ENCODE measurements at places on chromosomes 12 and 14. TPM values are rescaled to one million over a fixed set of nuclear protein-coding genes. Genes with fewer than 3 reads are reported as not detected.

The RASSF9 gene
- 5.4 TPM for total RNA-seq

DNA sequence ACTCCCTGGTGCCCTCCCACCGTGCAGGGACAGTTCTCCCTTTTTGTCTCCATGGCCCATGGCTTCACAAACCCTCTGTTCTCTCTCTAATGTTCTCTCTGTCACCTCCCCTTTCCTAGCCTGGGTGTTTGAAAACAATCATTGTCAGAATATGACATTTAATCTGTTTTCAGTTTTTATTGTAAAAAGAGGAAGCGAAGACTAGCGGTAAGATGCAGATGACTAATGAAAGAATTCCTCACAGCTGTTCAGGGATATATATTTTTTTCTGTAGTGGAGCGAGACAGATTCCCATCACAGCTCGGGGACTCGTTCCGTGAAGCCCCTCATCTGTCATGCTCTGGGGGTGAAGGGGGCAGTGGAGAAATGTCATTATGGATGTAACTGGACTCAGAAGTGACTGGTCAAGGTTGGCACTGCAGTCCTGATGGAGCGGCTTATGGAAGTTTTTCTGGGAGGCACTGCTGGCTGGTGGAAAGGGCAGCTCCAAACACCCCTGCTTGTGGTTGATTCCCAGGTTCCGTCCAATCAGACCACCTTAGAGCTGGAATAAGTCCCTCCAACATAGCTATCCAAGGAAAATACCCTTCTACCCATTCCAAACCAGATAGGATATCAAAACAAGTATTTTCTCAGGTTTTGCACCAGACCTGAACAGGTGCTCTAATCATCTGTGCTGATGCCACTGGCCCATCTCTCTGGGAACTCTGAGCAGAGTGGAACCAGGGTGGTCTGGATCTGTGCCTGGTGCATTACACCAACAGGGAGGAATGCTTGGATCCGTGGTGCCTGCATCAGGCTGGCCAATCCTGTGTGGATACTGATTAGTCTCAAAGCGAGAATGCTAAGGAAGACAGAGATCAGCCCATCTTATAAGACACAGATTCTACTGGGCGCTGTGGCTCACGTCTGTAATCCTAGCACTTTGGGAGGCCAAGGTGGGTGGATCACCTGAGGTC is 84.7 kb downstream of the GPATCH2L start:
- no peak for DNase-seq

DNA sequence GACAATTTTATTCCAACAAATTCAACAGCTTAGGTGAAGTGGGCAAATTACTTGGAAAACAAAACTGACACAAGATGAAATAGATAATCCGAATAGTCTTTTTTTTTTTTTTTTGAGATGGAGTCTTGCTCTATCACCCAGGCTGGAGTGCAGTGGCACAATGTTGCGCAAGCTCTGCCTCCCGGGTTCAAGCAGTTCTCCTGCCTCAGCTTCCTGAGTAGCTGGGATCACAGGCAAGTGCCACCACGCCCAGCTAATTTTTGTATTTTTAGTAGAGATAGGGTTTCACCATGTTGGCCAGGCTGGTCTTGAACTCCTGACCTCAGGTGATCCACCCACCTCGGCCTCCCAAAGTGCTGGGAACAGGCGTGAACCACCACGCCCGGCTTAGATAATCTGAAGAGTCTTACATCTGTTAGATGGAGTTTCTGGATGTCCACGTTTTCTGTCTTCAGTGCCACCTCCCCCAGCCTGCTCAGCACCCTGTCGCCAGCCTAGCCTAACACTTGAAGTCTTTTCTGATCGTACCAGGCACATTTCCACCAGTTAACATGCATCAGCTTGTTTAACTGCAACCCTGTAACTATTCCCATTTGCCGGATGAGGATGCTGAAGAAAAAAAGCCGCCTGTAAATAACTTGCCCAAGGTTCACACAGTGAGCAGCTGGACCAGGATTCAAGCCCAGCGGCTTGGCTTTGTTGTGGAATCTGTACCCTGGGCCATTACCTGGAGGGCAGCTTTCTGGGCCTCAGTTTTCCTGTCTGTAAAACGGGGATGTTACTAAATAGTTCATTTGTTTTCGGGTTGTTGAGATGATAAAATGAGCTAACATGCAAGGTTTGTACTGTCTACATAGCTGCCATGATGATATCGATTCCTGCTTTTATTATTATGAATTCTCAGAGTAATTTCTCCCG is 26.4 kb downstream of the FBRSL1 start:
- no peak for DNase-seq

The PTPRQ gene
- total RNA-seq: 0.24 TPM

The MSI1 gene
- total RNA-seq: 0.86 TPM

The HELB gene
- 1.5 TPM for total RNA-seq

DNA sequence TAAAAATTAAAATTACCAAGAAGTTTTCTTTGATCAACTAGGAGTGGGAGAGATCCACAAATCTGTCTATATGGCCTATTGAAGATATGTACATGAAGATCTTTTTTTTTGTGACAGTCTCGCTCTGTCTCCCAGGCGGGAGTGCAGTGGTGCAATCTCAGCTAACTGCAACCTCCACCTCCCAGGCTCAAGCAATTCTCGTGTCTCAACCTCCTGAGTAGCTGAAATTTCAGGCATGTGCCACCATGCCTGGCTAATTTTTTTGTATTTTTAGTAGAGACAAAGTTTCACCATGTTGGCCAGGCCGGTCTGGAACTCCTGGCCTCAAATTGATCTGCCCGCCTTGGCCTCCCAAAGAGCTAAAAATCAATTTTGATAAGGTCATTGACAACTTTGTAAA is 4.6 kb upstream of the NFATC4 start:
- DNase-seq: no peak

The SYNDIG1L gene
- not detected for total RNA-seq

GRCh38 chr12:125032466-125033152 is 32.6 kb upstream of the AACS start:
- no peak for DNase-seq

DNA sequence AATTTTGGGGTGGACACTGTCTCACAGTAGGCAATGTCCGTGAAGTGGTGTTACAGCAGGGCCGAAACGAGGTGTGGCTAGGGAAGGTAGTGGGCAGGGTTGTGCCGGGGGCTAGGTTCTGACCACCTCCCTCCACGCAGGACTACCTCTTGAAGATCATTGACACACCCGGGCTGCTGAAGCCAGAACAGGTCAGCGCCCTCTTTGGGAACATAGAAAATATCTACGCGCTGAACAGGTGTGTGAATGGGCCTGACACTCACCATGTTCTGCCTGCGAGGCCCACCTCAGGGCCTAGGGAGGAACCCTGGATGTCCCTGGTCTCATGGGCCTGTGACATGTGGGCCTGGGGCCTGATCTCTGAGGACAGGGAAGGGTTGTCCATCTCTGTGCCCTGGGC is 24.6 kb downstream of the PLEKHG3 start:
- DNase-seq: no peak

The SIRT4 gene
- 1.8 TPM for total RNA-seq

DNA sequence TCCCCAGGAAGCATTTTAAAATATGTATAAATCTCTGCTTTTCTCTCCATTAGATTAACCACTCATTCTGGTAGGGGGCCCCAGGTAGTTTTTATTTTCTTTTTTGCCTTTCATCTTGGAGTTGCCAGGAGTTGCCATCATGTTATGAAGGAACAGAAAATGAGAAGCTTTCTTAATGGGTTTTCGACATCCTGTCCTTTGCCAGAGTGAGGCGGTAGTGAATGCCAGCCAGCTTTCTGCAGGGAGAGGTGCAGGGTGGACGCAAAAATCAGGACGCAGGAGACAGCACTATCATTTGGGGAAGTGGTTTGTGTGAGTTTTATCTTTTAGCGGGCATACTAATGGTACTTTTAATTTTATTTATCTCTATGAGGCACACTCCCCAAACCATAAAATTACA is 1.7 kb downstream of the RASSF8 start:
- DNase-seq: no peak

DNA sequence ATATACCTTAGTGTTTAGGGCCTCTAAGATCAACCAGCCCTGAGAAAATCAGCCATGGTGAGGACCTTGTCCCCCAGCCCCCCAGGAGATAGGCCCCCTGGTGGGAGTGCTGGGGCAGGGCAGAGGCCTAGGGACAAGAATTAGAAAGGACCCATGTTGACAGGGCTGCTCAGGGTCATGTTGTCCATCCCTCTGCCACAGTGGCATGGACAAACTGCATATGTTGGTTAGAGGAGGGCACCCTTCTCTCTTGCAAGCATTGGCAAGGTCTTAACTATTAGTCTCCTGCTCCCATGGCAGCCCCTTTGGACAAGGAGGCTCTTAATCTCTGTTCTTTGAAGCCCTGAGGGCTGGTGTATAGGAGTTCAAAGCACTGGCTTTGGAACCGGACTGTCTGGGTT is 755 bp upstream of the PTPN6 start:
- DNase-seq: no peak

The IL26 gene
- not detected for total RNA-seq

The HCAR1 gene
- total RNA-seq: 0.34 TPM

DNA sequence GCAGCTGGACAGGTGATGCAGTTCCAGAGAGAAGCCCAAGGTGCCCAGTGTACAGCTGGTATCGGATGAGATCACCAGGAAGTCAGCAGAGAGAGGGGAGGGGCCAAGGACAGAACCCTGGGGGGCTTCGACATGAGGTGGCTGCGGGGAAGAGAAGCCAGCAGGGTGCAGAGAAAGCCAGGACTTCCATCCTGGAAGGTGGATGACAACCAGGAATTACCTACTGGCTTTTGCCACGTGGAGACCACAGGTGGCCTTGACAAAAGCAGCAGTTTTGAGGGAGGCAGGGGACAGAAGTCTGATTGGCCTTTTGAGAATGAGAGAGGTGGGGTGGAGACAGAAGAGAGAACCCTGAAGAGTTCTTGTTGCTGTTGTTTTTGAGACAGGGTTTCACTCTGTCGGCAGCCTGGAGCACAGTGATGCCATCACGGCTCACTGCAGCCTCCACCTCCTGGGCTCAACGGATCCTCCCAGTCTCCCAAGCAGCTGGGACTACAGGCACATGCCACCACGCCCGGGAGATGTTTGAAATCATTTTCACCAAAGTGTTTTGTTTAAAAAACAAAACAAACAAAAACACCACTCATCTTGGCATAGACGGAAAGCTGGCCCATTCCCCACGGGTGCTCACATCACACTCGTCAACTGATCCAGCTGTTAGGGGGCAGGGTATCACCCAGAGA is 35.2 kb downstream of the CDC42BPB start:
- no peak for DNase-seq

The SYT1 gene
- total RNA-seq: 0.15 TPM

The AQP6 gene
- total RNA-seq: not detected

The NANOG gene
- total RNA-seq: not detected

DNA sequence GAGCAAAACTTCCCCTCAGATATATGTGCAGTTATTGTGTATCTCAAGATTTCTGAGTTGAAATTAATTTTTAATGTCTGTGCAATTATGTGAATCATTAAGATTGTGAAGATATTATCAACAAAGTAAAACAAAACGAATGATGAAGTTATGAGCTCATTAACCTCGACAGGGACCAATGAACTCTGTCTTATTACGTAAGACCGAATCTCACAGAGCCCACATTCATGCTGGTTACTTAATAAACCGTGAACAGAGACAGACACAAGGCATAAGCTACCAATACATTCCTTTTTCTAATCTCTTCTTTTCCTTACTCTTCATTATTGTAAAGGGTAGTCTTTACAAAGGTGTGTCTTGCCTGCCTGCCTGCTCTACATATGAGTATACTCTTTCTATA is 568.7 kb downstream of the RPS29 start:
- DNase-seq: no peak

GRCh38 chr14:89476354-89476896 is 59.4 kb upstream of the FOXN3 start:
- DNase-seq: no peak

The NKX2-1 gene
- total RNA-seq: not detected

DNA sequence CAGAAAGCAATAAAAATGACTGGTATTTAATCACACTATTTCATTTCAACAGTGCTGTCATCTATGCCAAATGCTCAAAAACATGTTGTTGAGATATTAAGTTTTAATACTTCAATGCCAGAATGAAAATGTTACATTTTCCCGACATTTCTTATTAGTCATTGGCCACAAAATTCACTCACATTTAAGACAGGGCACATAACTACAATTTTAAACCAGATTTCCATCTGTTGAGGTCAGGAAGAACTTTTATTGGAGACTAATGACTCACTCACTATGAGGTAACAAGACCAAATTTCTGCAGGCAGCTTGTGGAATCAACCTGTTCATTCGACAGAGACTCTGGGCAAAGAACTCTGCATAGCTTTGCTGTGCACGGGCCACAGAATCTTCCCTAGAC is 36.8 kb downstream of the PPTC7 start:
- no peak for DNase-seq

The POTEG gene
- total RNA-seq: not detected

DNA sequence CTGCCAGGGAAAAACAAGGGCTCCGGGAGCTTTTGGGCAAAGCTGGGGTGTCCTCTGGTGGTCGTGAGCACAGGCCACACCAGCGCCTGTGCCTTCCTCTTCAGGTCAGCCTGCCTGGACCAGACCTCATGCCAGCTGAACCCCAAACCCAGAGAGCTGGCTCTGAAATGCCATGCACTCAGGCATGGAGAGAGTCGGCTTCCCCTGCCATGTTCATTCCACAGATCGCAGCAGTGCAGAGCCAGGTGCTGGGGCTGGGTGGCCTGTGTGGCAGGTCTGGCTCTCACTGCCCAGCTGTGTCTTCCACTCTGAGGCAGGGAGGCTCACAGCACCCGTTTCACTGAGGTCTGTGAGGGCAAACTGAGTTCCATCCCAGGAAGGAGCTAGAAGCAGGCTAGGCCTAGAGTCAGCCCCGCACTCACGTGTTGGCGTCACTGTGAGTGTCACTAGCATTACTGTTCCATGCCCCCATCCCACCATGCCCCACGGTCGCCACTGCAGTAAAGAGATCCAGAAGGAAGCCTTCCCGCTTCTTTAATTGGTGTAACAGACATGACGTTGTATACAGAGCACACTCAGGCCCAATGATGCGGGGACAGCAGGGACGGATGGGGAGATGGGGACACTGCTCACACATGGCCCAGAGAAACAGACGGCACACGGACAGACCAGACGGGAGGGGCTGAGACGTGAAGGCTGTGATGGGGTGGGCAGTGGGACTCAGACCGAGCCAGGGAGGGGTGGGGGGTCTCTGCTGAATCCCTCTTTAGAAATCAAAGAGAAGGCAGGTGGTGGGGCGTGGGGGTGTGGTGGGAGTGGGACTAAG is 2.7 kb downstream of the ARL6IP4 start:
- DNase-seq: peak; percentile 59

The LAG3 gene
- total RNA-seq: 1.4 TPM

The DBX2 gene
- total RNA-seq: 0.40 TPM

The MDGA2 gene
- total RNA-seq: not detected

The HECTD1 gene
- 249 TPM for total RNA-seq

DNA sequence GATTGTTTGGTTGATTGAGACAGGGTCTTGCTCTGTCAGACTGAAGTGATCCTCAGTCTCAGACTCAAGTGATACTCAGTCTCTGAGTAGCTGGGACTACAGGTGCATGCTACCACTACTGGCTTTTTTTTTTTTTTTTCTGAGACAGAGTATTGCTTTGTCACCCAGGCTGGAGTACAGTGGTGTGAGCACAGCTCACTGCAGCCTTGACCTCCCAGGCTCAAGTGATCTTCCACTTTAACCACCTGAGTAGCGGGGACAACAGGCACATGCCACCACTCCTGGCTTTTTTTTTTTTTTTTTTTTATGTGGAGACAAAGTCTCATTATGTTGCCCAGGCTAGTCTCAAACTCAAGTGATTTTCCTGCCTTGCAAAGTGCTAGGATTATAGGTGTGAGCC is 31.8 kb downstream of the CPSF2 start:
- no peak for DNase-seq

- DNase-seq: no peak
Observed at GRCh38 chr14:99875836-99876235, 82.6 kb downstream of the EML1 start.

- DNase-seq: no peak
Observed at GRCh38 chr14:72075649-72076334, 143.6 kb downstream of the RGS6 start.
